ENCODE measurements at places on chromosomes 5 and 9.

- no peak for DNase-seq
Observed at GRCh38 chr5:88248743-88249540, 19.7 kb downstream of the TMEM161B start.

- DNase-seq, result no peak
Observed at GRCh38 chr5:7850395-7851239, at the start of gene CFAP90. Gene CFAP90 (minus strand): TSS chr5:7851133. CDS start chr5:7851021, 112 bp downstream.

- DNase-seq, result no peak
Observed at GRCh38 chr5:152144030-152144429, 219.4 kb upstream of the GLRA1 start.

- DNase-seq, result no peak
Observed at GRCh38 chr9:121350036-121350435, 20.0 kb downstream of the STOM start.

- DNase-seq, result no peak
Observed at GRCh38 chr5:5584236-5584745, 161.8 kb downstream of the ICE1 start.

DNA sequence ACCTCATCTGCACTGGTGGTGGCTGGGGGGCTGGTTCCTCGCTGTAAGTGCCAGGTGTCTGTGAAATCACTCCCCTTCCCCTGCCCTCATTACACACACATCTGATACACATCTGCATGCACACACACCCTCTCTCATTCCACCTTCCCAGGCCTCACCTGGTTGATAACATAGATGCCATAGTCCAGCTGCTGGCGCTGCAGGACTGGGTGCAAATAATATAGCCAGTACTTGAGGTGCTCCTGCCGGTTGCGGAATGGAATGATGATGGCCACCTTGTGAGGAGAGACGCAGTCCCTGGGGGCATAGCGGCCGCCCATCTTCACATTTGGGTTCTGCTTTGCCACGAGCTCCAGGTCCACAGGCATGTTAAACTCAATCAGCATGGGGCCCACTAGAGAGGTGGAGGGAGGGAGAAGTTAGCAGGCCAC is 32.1 kb downstream of the B4GALT1 start:
- no peak for DNase-seq

GRCh38 chr5:176892663-176893062 is 6.5 kb downstream of the HK3 start:
- no peak for DNase-seq

DNA sequence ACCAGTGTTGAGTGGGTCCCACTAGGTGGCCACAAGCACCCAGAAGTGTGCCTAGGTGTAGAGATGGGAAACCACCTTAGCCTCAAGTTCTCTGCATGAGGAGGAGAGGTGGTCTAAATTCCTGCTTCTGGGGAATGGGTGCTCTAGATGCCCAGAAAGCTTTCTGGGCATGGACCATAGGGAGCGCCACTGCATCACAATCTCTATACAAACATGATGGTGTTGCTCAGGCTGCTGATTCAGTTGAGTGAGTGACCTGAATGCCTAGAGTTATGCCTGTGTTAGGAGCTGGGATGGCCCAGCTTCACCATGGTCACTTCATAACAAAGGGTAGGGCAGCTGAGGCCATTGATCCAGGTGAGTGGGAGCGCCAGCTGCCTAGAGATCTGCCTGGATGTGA is 667.9 kb upstream of the ARRDC3 start:
- DNase-seq, result no peak

DNA sequence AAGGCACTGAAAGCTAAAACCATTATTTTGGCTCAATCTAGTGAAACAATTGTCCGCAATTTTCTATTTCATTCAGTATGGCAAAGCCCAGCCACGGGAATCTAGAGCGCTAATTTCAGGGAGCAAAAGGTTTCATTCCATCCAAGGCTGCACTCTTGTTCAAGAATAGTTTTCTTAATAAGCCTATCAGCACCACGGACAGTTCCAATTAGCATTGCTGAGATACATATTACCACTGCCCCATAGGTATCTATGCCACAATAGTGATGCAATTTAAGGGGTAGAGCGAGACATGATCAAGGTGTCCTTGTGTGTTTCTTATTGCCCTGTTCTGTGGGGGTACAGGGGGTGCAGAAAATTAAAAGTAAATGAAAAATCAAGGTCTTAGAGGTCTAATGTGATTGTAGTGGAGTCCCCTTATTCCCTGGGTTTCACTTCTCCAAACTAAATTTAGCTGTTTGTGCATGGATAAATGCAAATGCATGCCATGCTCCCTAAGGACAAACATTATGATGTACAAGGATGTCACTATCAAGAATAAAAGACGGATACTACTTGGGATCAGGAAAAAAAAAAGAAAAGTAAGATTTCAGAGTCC is 45.5 kb downstream of the SPOCK1 start:
- no peak for DNase-seq

DNA sequence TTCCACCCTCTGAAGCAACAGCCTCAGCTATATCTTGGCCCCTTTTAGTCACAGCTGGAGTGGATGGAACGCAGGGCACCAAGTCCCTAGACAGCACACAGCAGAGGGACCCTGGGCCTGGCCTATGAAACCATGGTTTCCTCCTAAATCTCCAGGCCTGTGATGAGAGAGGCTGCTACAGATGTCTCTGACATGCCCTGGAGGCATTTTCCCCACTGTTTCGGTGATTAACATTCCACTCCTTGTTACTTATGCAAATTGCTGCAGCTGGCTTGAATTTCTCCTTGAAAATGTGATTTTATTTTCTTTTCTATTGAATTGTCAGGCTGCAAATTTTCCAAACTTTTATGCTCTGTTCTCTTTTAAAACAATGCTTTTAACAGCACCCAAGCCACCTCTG is 384.8 kb downstream of the PRR16 start:
- DNase-seq, result no peak

- no peak for DNase-seq
Observed at GRCh38 chr9:9799287-9799686, 813.5 kb downstream of the PTPRD start.

GRCh38 chr9:90904706-90905478 is 103.3 kb downstream of the SYK start:
- no peak for DNase-seq

DNA sequence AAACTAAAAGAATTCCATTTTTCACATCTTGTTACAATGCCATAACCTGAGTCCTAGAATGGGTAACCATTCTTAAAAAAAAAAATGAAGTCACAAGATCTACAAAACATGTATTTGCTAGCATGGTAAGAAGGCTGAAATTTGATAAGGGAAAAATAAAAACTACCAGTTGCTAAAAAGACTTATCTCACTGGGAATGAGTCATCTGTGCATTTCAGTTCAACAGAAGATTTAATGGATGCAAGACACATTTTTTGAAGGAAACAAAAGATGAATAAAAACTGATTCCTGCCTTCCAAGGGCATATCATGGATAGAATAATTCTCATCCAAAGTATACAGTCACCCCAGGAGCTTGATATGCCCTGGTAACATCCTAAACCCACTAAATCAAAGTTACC is 47.2 kb downstream of the SGTB start:
- DNase-seq, result no peak

- no peak for DNase-seq
Observed at GRCh38 chr5:90136952-90137528, 272.5 kb downstream of the CETN3 start.

- no peak for DNase-seq
Observed at GRCh38 chr5:176407456-176408251, 8.7 kb downstream of the CLTB start.

DNA sequence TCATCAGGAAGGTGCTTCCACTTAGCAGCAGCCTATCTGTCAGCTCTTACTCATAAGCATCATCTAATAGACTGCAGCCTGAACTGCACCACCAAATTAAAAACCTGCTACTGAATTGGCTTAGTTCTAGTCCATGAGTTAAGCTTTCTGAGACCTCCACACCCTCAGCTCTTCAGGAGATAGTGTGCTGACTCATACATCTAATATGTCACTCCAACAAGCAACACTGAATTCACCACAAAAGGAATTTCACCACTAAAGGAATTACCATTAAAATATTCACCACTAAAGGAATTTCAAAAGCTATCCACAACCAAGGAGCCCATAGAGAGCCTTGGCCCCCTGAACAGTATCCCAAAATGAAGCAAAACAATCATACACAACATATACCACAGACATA is 418.5 kb upstream of the RORB start:
- no peak for DNase-seq

- no peak for DNase-seq
Observed at GRCh38 chr5:174083056-174083827, 37.7 kb downstream of the NSG2 start.

DNA sequence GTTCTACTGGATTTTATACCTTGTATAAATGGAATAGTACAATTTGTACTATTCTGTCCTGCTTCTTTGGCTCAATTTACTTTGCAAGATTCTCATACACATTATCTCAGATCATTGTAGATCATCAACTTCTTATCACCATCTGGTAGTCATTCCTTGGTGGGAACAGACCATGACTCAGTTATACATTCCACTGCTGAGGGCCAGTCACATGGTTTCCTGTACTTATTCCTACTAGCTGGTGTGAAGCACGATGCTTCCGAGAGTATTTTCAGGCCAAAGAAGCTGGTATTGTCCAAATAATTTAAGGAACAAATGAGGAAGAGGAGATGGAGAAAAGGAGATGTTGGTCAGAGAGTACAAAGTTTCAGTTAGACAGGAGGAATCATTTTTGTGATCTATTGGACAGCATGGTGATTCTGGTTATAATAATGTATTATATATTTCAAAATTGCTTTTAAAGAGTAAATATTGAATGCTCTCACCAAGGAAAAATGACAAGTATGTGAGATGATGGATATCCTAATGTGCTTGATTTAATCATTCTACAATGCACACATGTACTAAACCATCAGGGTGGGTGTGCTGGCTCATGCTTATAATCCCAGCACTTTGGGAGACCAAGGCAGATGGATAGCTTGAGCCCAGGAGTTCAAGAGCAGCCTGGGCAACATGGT is 124.1 kb downstream of the SYK start:
- no peak for DNase-seq

GRCh38 chr9:73294336-73294735 is 142.7 kb downstream of the ANXA1 start:
- DNase-seq, result no peak

DNA sequence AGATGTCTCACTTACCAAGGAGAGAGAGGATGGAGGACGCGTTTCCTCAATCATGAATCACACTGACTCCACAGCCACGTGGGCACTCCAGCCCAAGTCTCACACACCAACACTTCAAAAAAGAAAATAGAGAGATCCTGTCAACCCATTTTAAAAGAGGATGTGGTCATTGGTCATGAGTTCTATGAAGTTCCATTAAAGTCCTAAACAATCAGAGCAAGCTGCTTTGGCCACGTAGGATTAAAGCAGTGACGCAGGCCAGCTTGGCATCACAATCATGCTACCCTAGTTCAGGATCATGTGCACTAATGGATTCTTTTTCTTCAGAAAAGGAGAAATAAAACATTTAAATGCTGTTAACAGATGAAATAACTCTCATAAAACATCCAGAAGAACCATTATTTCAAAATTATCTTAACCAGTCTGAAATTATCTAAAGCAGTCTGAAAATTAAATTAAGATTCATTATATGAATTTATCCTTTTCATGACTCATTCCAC is 108.1 kb downstream of the SEMA5A start:
- no peak for DNase-seq

GRCh38 chr9:99903393-99903792 is 3.1 kb upstream of the STX17 start:
- DNase-seq, result no peak

Data from activated T-helper 2 cell treated with anti-CD3 and anti-CD28 coated beads, Interferon-gamma antibody, Interleukin-2, Interleukin-4, amounts not matched to agents 10 μg/mL and 5 μg/mL and 100 μg/mL, durations not matched to agents 14 hours and 24 hours and 36 hours (primary cell).